ENCODE measurements at places on chromosomes 12 and 14.

DNA sequence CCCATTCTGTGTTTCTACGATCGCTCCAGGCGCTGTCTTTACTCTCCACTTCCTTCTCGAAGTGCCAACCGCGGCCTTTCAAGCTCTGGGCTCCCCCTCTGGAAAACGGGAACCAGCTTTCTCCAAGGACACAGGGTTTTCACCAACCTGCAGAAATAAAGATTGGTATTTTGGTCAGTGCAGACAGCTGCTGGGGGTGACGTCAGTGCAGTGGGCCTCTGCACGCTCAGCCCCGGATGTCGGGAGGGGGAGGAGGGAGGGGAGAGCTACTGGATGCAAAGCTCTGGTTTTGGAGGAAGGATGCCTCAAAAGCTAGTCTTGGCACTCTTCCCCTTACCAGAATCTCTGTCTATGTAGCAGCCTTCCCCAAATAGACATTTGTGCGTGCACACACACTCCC, 19.9 kb downstream of the HRK start:
- DNase-seq: no peak

GRCh38 chr14:56903304-56903969, 93.2 kb upstream of the OTX2 start:
- DNase-seq: no peak

DNA sequence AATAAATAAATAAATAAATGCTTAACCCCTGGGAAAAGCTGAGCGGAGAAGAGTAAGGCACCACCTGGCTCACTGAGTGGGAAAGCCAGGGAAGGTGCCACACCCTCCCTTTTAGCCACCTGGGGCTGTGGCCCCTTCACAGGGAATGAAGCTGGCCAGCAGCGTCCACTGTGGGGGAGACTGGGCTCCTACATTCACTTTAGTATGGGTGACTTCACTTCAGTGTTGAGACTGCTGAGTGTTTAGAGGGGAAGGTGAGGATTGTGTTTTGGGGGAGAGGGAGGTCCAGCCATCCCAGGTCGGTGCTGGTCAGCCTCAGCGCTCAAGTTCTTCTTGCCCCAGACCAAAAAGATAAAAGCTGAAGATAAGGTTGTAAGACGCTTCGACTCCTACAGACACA, 1.6 kb downstream of the NAB2 start:
- no peak for DNase-seq

DNA sequence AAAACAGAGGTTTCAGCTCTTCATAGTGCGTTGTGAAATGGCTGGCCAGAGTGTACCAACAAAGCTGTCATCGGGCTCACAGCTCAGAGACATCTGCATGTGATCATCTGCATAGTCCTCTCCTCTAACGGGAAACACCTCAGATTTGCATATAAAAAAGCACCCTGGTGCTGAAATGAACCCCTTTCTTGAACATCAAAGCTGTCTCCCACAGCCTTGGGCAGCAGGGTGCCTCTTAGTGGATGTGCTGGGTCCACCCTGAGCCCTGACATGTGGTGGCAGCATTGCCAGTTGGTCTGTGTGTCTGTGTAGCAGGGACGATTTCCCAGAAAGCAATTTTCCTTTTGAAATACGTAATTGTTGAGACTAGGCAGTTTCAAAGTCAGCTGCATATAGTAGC, 14.3 kb upstream of the PAPLN start:
- DNase-seq: no peak

DNA sequence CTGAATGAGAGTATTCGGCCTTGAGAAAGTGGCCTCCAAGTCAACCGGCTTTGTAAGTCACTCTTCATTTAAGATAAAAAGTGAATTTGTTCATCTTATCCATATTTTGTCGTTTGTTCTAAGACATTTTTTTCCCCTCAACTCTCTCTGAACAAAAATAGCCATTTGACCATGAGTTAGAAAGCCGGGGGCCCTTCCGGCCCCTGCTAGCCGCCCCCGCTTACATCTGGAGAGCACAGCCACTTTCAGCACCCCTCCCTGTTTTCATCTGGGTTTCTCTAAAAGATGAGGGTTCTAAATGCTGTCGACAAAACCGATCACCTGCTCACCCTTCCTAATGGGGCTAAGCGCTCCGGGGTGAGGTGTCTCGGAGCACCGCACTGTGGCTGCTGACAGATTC, 30.7 kb upstream of the DLK1 start:
- DNase-seq: no peak

DNA sequence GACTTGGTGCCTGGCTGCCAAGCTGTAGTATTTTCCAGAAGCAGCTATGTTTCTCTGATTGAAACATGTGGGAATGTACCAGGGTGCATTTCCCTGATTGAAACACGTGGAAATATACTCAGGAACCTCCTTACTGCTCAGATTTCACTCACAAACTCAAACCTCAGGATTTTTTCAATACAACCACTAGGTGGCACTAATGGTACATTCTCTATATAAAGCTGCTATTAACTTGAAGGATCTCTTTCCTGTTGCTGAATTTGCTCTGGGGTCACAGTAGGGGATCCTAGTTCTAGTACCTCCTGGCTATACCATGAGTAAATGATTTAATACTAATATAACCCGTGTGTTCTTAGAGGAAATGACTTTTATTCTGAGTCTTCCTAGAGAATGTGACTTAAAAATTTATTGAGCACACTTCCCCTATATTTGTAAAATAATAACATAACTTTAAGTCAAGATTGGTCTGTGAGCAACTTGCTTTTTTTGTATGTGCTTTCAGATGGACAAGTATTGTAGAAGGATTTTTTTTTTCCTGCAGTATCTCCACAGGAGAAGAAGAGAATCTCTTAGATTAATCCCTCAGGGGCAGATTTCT, 173.8 kb upstream of the MIS18BP1 start:
- no peak for DNase-seq

DNA sequence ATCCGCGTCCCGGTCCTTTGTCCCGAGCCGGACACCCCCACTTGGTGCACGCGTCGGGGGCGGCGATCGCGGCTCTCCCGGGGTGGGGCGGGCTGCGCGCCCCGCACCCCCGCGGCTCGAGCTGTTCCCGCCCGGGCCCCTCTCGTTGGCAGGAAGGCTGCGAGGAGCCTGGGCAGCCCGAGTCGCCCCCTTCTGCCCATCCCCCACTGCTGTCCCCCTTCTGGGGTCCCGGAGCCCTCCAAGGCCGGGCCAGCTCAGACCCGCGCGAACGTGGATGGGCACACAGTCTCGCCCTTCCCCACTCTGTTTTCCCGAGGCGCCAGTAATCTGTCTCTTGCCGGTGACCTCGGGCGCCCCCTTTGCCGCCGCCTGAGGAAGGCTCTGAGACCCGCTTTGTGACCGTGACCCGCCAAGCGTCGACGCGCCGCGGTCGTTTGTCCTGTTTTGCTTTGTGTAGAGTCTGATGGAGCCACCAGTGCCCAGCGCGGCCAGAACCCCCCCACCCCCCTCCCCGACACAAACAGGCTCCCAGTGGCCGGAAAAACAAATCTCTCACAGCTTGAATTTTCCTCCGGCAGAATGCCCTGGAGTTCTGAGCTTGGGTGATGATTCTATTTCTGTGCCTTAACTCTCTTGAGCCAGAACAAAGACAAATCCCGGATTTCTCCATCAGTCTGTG, 610 bp downstream of the C14orf132 start:
- DNase-seq: no peak

GRCh38 chr12:54870048-54870447, 15.7 kb downstream of the MUCL1 start:
- no peak for DNase-seq

- DNase-seq: no peak
These were observed 68.5 kb upstream of the BEGAIN start for GRCh38 chr14:100655741-100656085.

DNA sequence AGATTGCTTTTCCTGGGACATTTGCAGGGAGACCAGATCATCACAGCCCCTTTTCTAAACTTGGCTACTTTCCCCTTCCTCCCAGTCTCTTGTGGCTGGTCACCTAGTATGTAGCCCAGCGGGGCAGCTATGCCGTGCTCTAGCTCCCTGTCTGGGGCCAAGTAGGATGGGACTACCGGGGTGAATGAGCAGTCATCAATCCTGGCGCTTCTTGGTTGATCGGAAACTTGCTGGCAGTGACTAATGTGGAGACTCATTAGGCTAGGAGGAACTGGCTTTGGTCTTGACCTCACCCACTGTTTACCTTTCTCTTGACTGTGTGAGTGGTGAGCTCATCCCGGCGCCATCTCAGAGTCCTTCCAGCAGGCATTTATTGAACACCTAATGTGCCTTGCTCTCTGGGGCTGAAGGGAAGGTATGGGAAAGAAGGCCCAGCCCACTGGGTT, 15.9 kb downstream of the PLEKHG3 start:
- no peak for DNase-seq

GRCh38 chr12:49664591-49665239, 41.4 kb downstream of the PRPF40B start:
- DNase-seq: no peak

- DNase-seq: no peak
These were observed at the start of gene GPR33 for GRCh38 chr14:31487886-31488285. TSS of gene GPR33 (minus strand) at chr14:31488039. CDS start at chr14:31483965, 4,074 bp downstream.

- no peak for DNase-seq
These were observed 71.9 kb downstream of the CRACR2A start for GRCh38 chr12:3680919-3681594.

GRCh38 chr12:39638178-39638577, 18.6 kb upstream of the ABCD2 start:
- no peak for DNase-seq

- no peak for DNase-seq
These were observed 62.7 kb upstream of the PTGR2 start for GRCh38 chr14:73788701-73789551.

- no peak for DNase-seq
These were observed 78.9 kb downstream of the STAB2 start for GRCh38 chr12:103665971-103666370.

DNA sequence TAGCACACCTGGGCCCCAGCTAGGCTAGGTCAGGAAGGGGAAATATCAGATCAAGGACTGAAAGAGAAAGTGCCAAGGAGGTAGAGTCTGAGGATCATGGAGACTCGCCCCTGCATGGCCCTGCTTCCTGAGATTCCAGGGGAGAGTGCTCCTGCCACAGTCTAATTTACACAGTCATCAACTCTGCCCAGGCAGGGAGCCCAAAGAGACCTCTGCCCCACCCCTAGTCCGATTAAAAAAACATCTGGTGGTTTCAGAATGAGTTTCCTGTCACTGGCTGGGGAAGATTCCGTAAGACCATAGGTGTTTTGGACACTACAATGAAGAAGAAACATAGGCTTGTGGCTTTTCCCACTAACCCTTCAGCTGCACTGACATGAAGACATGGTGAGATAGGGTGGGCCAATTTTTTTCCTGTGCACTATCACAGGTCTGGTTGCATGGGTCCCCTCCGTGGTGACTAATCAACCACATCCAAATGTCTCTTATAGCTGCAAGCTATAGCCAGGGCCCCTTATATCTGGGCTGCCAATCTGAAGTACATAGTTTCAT, 31.5 kb upstream of the GZMB start:
- DNase-seq: no peak

DNA sequence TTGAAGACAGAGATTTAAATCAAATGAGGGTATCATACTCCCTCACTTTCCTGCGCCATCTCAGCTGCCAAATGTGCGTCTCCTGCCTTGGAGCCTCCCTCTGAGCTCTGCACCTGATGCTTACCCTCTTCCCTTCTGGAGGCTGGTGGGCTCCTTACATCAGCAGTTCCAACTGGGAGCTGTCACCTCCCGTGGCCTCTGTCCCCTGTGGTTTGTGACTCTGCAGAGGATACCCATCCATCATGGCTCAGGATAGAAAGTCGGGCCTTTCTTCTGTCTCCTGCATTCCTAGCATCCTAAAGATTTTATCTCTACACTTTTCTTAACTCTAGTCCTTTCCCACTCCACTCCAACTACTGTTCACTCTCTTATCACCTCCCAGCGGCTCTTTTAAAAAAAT, 570.6 kb downstream of the BCL11B start:
- DNase-seq: no peak

DNA sequence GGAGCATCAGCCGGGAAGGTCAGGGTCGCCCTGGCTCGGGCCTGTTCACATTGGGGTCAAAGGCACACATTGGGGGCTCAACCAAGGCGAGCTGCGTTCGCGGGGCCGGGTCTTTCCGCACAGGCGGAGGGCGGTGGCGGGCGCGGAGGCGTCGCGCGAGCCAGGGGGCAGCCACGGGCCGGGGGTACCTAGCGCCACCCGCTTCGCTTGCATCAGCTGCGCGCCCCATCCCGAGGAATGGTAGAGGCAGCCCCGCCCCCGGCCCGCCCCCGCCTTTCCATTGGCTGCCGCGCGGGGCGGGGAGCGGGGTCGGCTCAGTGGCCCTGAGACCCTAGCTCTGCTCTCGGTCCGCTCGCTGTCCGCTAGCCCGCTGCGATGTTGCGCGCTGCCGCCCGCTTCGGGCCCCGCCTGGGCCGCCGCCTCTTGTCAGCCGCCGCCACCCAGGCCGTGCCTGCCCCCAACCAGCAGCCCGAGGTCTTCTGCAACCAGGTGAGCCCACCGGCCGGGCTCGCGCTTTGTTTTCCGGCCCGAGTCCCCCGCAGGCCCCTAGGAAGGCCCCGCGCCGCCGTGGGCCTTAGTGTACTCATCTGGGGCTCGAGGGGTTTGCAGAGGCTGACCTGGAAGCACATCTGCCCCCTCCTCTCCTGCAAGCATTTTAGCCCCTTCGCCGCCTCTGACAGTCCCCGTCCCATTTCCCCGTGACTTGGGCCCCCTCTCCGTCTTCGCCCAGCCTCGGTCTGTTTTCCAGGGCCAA, at the start of gene ALDH2:
Gene ALDH2 (plus strand): TSS at position 326 of the 754 bp plus-strand sequence. CDS start 50 bp downstream, at position 376.
- DNase-seq: no peak

- DNase-seq: no peak
These were observed 18.4 kb downstream of the ZFC3H1 start for GRCh38 chr12:71645268-71645667.

- DNase-seq: no peak
These were observed 1.5 kb downstream of the CIPC start for GRCh38 chr14:77099425-77100167.

GRCh38 chr14:61561104-61561503, 134.2 kb upstream of the HIF1A start:
- DNase-seq: no peak

- no peak for DNase-seq
These were observed 239.3 kb downstream of the MED13L start for GRCh38 chr12:116037941-116038837.

DNA sequence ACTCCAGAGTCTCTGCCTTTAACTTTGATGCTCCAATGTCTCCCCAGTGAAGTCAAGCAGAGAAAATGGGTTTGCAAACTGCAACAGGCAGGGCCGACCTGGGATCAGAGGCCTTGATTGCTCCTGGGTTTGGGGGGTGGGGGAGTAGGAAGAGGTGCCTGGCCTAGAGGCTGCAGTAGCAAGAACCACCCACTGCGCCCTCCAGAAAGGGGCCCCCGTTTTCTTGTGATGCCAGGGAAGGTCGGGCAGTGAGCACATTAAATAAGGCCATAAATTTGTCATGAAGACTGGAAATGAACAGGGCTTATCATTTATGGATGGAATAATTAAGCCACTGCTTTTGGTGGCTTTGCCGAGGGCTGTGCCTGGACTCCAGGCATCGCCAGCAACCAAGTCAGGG, 38.2 kb upstream of the FAM222A start:
- no peak for DNase-seq

DNA sequence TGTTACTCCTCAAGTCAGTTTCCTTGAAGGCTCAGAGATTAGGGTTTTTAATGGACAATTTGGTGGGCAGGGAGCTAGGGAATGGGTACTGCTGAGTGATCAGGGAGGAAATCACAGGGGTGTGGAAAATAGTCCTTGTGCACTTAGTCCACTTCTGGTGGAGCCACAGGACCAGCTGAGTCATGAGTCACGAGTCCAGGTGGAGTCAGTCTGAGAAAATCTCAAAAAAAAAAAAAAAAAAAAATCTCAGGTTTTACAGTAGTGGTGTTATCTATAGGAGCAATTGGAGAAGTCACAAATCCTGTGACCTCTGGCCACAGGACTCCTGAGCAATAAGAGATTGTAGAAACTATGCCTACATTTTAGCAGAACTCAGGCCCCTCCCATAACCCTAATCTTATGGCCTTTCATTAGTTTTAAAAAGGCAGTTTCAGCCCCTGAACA, 28.2 kb upstream of the AMN1 start:
- DNase-seq: no peak

All from stimulated activated CD8-positive, alpha-beta memory T cell treated with anti-CD3 and anti-CD28 coated beads, Interleukin-4, amount 100 ng/mL, for 1 hour (primary cell).